Activated T-cell treated with anti-CD3 and anti-CD28 coated beads, Interleukin-2, amount 50 U/mL, for 4 hours (primary cell): ENCODE measurements at places on chromosomes 16 and 17. TPM values are rescaled to one million over a fixed set of nuclear protein-coding genes. Genes with fewer than 3 reads are reported as not detected.

The RTN4RL1 gene
- total RNA-seq, result 1.0 TPM

The IGFALS gene
- total RNA-seq, result not detected

The PITPNC1 gene
- 14.3 TPM for total RNA-seq

DNA sequence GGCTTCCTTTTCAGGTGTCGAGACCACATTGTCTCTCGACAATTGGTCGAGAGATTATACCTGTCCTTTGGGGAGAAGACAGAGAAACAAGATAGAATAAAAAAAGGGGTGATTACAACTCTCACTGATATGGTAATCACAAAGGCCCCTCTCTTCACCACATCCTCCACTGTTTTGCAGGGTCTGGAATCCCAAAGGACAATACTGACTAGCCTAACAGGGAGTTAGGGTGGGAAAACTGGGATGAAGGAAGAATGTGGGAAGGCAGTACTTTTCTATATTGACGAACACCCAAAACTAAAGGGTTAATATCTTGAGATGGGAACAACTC lies 6.1 kb downstream of the ABCA5 start:
- DNase-seq, result no peak

DNA sequence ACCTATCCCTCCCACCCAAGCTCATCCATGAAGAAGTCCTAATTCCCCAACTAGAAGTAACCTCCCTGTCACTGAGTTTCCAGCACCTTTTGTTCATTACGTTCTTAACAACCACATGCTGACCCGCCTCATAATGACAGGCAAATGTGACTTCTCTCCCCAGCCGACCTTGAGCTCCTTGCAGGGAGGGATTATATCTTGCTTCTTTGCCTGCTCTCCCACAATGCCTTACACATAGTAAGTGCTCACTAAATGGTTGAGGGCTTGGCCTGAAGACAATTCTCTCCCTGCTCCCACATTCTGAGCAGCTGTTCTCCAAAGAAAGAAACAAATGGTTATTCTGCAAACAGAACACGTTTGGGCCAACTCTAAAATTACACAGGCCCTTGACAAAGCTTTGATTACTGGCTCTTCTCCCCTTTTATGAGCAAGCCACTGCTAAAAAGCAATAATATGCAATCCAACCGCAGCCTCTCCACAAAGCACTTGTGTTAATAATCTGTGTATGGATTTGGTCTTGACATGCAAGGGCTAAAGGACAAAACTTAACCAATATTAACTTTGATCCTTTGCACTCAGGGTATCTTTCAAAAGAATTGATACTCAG lies 23.2 kb downstream of the SLC39A11 start:
- DNase-seq, result no peak

The ZNF594 gene
- 6.7 TPM for total RNA-seq

The SMG6 gene
- 36.1 TPM for total RNA-seq

- DNase-seq, result no peak
Observed at GRCh38 chr16:15493466-15494180, 59.2 kb downstream of the BMERB1 start.

The NSMCE1 gene
- 111 TPM for total RNA-seq

GRCh38 chr17:35907691-35908090 lies 22.9 kb downstream of the RDM1 start:
- DNase-seq, result no peak

The IL21R gene
- 90.7 TPM for total RNA-seq

- DNase-seq, result no peak
Observed at GRCh38 chr17:57970710-57971109, 15.5 kb upstream of the CUEDC1 start.

DNA sequence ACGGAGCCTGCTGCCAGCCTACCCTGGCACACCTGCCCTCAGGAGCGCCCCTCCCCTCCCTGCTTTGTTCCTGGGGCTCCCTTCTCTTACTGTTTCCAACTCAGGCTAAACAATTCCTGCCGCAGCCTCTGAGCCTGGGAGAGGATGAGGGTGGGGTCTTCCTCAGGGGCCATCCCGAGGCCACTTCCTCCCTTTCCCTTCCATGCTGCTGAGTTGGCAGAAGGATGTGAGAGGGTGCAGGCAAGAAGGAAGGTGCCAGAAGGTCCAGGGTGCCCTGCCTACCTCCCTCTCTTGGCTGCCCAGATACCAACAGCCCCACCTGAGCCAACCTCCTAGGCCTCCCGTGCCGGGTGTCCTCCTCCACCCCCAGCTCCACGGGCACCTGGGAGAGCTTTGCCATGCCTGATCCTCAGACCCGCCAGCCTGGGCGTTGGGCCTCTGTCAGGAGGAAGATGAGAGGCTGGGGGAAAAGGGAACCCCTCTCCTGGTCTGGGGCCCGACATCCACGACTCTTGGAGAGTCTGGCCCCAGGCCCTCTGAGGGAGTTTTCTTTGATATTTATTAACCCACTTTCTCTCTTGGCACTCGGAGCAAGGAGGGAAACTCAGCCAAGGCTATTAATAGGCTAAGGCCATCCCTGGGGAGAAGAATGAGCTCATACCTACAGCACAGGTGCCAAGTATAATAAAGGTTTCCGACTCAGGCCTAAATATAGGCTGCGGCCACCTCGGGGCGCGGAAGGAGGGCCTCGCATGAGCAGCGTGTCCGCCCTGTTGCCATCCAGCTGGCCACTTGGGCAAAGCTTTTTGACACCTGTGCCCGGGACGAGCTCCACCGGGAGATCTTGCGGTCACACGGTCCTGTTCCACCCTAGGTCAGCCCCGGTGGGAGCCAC lies 232.0 kb downstream of the ENGASE start:
- no peak for DNase-seq

- no peak for DNase-seq
Observed at GRCh38 chr17:13813347-13814240, 211.9 kb upstream of the HS3ST3A1 start.

The KRT24 gene
- not detected for total RNA-seq

DNA sequence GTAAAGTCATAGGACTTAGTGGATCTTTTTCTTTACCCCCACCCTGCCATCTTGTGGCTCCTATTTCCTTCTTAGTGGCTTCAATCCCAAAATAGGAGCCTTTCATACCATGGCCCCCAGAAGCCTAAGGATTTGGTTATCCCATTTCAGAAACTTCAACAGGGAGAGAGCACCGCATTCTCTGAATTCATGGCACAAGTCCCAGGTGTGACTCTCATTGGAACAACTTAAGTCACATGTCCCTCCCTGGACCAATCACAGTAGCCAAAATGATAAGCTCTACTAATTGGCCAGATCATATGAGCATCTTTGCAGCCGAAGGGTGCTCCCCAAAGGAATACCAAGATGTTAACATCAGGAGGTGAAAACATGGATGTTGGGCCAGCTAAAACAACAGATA lies 43.2 kb downstream of the AXIN2 start:
- DNase-seq, result no peak

- no peak for DNase-seq
Observed at GRCh38 chr16:85872734-85873133, 26.2 kb upstream of the IRF8 start.

The SLFN14 gene
- not detected for total RNA-seq

- no peak for DNase-seq
Observed at GRCh38 chr17:44001461-44001920, 2.9 kb upstream of the NAGS start.

DNA sequence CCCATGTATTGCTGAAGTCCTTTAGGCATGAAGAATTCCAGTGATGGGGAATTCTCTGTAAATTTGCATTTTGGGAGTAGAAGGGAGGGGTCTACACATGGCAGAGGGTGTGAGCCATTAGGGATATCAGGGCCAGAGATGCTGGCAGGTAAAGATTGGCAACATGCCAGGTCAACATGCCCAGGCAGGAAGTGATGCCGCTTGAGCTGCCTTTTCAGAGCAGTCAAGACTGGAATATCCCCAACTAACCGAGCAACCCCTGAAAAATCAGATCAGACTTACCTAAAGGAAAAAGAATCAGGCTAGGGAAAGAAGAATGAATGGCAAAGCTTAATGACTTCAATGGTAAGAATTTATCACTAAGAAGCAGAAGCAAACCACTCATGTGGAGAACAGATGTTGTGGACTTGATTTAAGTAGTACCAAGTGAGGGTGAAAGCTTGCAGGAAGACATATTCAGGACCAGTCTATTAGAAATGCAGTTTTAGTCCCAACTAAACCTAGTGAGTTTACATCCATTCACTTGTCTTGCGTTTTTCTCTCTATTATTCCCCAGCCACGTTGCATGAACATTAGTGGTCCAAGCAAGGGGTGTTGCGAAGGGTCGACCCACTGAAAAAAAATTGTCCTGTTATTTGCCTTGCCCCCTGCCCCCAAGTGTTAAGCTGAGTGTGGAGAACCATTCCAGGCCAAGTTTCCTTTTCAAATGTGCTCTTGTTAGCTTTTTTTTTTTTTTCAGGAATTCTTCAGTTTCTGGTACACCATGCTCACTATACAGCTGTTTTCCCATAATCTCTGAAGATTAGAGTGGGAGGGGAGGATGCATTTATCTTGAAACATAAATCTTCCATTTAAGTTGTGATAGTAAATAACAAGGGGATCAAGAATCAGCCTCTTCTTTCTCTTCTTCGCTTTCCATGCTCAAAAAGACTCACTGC lies 105.2 kb downstream of the ABCA8 start:
- no peak for DNase-seq

DNA sequence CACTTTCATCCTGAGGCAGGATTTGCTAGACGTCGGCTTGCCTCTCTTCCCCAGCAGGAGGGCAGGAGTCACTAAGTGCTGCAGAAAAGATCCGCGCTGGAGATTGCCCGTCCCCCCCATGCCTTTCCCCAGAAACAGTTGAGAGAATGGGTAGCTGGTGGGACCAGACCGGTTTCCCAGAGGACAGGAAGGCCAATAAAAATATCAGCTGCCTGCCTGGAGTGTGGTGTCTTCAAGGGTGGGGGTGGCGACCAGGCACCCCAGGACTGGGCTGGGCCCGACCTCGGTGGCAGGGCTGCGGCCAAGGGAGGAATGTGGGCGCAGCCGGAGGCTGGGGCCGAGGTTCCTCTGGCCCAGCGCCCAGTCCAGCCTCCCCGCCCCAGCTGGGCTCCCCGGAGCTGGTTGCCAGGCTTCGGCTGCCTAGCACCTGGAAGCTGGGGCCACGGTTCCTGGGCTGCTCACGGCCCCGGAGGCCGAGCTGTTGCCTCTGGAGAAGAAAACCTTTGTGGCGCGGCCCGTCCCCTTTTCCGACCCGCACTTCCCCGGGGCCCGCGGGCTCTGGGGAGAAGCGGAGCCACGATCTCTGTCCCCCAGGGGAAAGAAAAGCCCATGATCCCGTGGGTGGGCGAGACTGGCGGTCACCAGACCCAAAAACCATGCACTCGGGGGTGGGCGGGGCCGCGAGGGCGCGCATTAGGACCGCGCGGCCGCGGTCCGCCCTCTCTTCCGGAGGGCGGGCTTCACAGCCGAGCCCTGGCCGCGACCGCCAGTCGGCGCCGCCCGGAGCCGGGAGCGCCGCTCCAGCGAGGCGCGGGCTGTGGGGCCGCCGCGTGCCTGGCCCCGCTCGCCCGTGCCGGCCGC lies at the start of gene TRAF4:
Gene TRAF4, plus strand, starts transcription at position 769 of the 861 bp plus-strand sequence. CDS start 102 bp downstream, outside the sequence.
- peak; percentile 73 for DNase-seq

DNA sequence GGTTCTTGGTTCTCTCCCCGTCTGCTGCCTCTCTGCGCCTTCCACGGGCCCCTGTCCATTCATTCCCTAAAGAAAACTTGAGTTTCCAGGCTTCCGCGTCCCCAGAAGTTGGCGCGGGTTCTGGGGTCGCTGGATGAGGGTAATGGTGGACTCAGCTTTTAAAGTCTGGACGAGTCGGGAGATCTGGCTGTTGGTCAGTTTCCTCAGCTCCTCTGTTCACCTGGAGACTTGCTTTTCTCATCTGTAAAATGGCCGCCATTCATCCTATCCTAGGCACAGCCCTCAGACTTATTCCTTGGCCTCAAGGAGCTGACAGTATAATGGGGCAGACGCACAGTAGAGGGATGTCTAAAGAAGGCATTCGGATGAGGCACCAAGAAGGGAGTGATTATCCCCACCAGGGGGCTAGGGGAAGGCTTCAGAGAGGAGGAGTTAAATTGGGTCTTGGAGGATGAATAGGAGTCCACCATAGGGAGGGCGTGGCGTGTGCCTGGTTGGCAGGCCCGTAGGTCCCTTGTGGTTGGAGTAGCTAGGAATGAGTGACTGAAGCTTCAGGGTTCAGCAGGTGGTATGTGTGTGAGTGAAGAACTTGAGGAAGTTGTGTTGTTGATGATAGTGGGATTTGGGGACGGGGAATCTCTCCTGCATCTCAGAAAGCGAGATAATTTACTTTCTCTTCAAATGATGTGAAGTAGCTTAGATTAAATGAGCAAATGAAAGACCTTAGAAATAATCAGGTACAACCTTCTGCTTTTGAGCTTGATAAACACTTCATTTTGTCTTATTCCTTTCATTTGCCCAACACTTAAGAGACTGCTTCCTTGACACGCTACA lies 652 bp downstream of the VPS35L start:
- peak; percentile 5 for DNase-seq

DNA sequence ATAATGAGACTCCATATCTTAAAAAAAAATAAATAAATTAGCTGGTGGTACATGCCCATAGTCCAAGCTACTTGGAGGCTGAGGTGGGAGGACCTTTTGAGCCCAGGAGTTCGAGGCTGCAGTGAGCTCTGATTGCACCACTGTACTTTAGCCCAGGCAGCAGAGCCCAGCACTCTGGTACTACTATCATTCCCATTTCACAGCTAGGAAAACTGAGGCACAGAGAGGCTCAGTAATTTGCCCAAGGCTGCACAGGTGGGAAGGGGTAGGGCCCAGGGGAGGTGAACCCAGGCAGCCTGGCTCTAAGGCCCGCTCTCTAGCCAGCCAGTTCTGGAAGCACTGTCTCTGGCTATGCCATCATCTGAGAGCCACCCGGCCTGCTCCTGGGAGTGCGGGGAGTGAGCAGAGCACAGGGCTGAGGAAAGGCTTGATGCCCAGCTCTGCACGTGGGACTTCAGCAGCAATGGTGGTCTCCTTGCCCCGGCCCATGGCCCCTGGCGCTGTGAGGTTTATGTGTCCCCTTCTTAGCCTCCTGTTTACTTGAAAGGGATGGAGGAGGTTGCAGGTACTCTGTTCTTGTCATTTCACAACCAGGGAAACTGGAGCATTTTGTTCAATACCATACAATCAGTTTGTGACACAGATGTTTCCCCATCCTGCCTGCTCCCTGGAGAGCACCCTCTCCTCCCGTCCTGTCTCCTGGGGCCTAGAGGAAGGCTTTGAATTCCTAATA lies 222.3 kb downstream of the KATNIP start:
- no peak for DNase-seq

The TRPV3 gene
- total RNA-seq, result 0.73 TPM

The TMC8 gene
- total RNA-seq, result 69.4 TPM

DNA sequence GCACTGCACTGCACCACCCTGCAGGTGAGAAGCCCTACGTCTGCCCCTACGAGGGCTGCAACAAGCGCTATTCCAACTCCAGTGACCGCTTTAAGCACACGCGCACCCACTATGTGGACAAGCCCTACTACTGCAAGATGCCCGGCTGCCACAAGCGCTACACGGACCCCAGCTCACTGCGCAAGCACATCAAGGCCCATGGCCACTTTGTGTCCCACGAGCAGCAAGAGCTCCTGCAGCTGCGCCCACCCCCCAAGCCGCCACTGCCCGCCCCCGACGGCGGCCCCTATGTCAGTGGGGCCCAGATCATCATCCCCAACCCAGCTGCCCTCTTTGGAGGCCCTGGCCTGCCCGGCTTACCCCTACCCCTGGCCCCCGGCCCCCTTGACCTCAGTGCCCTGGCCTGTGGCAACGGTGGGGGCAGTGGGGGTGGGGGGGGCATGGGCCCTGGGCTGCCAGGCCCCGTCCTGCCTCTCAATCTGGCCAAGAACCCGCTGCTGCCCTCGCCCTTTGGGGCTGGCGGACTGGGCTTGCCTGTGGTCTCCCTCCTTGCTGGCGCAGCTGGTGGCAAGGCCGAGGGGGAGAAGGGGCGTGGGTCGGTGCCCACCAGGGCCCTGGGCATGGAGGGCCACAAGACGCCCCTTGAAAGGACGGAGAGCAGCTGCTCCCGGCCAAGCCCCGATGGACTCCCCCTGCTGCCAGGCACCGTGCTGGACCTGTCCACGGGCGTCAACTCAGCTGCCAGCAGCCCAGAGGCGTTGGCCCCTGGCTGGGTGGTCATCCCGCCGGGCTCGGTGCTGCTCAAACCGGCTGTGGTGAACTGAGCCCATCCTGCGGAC lies 14.2 kb downstream of the PAM16 start:
- no peak for DNase-seq
